H1 (cell line): ENCODE measurements at places on chromosomes 13 and 19. TPM values are rescaled to one million over a fixed set of nuclear protein-coding genes. Genes with fewer than 3 reads are reported as not detected.

Gene TJP3
- total RNA-seq: 24.6 and 26.1 TPM in 2 replicates

Gene SERP2
- total RNA-seq: 1.7 and 2.0 TPM in 2 replicates

Gene CIRBP
- total RNA-seq: 175 TPM in 2 replicates

Gene CTXN1
- 58.0 and 64.5 TPM in 2 replicates for total RNA-seq

Gene SPINT2
- 296 and 303 TPM in 2 replicates for total RNA-seq

- no peak for DNase-seq
Measured at GRCh38 chr13:98243929-98244272, 66.8 kb upstream of the RNF113B start.

- no peak for DNase-seq
Measured at GRCh38 chr19:56088497-56089215, 32.4 kb downstream of the ZNF787 start.

- peak; percentile 93 for DNase-seq
Measured at GRCh38 chr19:35248310-35249145, at the start of gene LSR. Gene LSR (plus strand): TSS chr19:35249002. CDS start chr19:35249023, 21 bp downstream.

DNA sequence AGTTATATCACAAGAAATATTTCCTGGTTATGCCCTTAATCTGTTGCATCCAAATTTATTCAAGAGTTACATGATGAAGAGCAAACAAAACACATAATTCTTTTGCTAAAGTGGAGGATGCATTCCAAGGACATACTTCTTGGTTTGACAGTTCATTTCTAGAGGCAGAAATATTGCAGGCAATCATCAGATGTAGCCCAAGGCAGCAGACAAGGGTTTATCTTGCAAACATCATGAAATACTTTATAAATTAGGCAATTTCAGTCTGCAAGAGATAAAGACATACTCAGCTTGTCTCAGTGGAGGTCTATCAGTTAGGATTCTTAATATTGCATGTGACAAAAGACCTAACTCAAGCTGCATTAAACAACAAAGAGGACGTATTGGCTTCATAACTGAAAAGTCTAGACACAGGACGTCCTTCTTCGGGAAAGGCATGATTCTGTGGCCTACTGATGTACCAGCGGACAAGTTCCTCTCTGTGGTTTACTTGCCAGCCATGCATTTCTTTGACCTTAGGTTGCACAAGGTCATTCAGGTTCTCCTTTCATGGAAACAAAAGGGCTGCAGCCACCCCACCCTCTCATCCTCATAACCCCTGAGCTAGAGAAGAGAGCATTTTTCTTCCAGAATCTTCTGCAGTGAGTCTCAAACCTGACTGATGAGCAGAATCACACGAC is 204.1 kb downstream of the KATNAL1 start:
- DNase-seq: no peak

DNA sequence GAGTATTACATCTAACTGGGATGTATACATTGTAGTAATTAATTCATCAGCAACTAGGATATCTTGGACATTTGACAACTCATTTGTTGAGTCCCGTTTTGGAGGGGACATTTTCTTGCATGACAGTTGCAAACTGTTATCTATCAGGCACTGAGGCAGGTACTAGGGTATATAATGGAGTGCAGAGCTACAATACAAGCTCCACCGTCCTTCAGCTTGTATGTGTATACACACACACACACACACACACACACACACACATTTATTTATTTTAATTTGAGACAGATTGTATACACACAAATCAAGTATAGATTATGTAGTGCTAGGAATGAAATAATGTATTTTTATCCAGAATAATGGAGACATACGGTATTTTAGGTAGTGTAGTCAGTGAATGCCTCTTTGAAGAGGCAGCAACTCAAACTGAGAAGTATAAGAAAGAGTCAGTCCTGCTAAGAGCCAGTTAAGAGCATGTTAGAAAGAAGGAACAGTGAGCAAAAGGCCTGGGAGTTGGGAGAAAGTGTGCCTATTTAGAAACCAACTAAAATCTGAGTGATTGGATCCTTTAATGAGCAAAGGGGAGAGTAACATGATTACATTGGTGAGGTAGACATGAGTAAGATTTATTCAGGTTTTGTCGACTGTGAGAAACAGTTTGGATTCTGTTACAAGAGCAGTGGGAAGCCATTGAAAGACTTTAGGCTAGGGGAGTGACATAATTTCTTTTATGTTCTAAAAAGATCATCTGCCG is 74.5 kb downstream of the NBEA start:
- no peak for DNase-seq

GRCh38 chr19:16628183-16628983 is at the start of gene MED26:
Gene MED26 (minus strand): TSS chr19:16628204. CDS start chr19:16627943, 261 bp downstream.
- DNase-seq: peak; percentile 96

- DNase-seq: no peak
Measured at GRCh38 chr13:112968380-112968909, 569 bp upstream of the MCF2L start.

DNA sequence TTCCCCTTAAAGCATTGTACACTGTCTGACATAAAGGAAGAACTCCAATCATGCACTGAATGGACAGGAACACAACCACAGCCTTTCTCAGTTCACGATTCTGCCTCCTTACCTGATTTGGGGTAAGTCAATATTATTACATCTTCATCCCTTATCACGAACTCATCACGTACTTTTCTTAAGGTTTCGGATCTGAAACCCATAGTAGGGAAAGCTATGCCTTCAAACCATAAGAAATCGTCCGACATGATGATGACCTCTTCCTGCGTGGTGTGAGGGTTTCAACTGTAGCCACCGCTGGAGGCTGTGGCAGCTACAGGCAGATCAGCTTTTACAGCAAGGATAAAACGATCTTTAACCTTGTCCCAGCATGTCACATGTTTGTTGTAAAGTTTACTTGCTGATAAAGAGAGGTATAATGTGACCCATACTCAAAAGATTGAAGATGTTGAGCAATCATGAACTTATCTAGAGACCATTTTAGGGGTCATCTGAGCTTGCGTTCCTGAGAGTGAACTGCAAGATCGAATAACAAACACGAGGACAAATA is at the start of gene SULT2A1:
Gene SULT2A1 (minus strand): TSS at position 306 of the 550 bp plus-strand sequence. CDS start 58 bp downstream, at position 248.
- no peak for DNase-seq

DNA sequence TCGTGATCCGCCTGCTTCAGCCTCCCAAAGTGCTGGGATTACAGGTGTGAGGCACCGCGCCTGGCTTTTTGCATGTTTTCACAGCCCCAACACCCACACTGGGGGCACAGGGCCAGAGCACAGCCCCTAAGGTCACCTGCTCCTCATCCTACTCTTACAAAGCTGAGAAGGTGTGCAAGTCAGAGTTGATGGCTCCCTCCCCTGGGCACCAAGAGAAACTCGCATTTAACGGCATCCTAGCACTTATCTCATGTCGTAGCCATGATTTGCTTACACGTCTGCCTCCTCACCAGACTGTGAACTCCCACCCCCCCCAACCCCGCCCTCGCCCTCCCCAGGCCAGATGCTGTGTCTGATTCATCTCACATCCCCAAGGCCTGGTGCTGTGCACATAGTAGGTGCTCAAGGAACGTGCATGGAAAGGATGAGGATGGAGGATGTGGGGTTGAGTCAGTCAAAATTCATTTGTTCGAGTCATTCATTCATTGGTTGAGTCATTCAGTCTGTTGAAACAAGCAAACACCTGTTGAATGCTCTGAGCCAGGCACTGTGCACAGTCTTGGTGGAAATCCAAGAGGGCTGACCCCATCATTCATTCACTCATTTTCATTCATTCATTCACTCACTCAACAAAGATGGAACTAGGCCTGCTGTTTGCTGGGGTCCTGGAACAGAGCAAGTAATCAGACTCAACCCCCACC is 11.3 kb downstream of the SHANK1 start:
- no peak for DNase-seq
